Fibroblast of skin of scalp (primary cell): ENCODE measurements at places on chromosomes 7 and 10.

GRCh38 chr7:44286182-44286617, 39.2 kb downstream of the CAMK2B start:
- no peak for DNase-seq

DNA sequence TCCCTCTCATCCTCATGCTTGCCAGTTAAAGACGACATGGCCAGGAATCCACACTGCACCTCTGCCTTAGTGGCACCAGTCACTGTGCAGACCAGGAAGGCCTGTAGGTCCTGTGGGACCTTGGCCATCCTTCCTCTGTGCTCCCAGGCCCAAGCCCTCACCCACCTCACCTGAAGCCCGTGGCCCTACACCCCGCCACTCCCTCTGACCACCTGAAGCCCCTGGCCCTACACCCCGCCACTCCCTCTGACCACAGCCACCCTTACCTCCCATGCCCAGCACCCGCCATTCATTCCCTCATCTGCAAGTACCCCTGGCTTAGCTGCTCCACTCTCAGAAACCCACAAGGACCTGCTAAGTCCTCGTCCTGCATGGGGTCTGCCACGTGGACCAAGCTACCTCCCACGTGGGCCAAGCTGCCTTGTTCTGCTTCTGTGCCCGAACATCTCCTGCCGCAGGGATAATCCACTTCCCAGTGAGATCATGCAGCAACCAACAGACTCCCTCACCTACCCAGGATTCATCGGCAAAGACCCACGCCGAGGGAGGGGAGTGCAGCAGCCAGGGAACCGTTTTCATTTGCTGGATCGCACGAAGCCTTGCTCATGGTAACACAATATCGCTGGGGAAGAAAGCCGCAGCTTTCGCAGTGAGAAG, 151.2 kb downstream of the TCERG1L start:
- no peak for DNase-seq

GRCh38 chr10:100742076-100742771, 3.2 kb upstream of the PAX2 start:
- DNase-seq = no peak

DNA sequence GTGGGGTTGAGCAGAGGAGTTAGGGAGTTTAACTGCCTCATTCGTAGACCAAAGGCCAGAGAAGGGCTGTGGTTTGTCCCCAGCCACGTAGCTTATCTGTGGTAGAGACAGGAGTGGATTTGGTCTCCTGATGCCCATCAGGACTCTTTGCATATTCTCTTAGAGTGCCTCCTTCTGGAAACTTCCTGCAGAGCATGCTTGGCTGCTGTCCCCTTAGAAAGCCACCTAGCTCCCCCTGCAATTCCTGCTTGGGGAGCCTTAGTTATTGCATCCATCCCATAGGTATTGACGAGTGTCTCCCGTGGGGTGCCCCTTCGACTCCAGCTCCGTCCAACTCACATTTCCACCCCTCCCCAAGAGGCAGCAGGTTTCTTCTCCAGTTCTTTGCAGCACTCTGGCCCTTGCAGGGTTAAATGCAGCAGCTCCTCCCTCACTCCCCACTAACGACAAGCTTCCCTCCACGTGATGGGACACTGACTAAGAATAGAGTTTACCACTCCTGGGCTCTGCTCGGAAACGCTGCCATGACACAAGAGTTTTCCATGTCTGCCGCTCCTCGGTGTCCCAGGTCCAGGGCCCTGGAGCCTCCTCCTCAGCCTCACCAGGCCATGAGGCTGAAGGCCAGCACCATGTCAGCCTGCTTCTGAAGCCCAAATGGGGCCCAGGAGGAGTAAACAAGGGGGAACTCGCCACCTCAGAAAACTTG, 147.8 kb upstream of the UNC5B start:
- DNase-seq = no peak

DNA sequence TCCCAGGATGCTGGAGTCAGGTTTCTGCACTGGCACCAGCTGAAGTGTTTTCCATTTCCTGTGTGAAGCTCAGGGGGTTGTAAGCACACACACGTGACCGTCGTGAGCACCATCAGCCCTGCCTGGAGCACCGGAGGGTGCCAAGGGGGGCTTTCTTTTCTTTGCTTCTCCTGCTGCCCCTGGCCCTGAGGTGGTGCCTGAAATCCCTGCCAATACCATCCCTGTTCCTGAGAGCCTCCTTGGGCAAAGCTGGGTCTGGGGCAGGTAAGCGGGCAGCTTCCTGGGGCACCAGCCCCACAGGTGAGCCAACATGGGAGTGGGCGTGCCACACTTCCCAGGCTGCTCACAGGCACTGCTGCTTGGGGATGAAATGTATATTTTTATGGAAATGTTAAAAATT, 593.6 kb downstream of the DNAJB6 start:
- DNase-seq = no peak
